Smooth muscle cell of the coronary artery (primary cell): ENCODE measurements at places on chromosomes 1 and 21. TPM values are rescaled to one million over a fixed set of nuclear protein-coding genes. Genes with fewer than 3 reads are reported as not detected.

Gene BRDT
- not detected in 2 replicates for total RNA-seq

Gene RNU1-2
- 2,564 and 3,022 TPM in 2 replicates for total RNA-seq

Gene INAVA
- 0.08 TPM in 1 of 2 replicates, not detected in the other for total RNA-seq

Gene ALPL
- total RNA-seq = 2.9 and 126 TPM in 2 replicates

Gene ATP5IF1
- 199 and 292 TPM in 2 replicates for total RNA-seq

Gene CCDC27
- total RNA-seq = not detected in 2 replicates

Gene ATAD3A
- 20.5 and 40.8 TPM in 2 replicates for total RNA-seq

Gene ACOT7
- 20.0 and 77.3 TPM in 2 replicates for total RNA-seq

Gene TNFRSF8
- total RNA-seq = 0.08 and 0.23 TPM in 2 replicates

Gene HAO2
- total RNA-seq = 2.0 TPM in 1 of 2 replicates, not detected in the other

Gene DAB1
- 0.23 TPM in 1 of 2 replicates, not detected in the other for total RNA-seq

Gene USP48
- total RNA-seq = 24.7 and 41.0 TPM in 2 replicates

Gene TCHH
- total RNA-seq = 0.08 and 0.12 TPM in 2 replicates

Gene TTC39A
- 0.35 and 0.60 TPM in 2 replicates for total RNA-seq

Gene A3GALT2
- total RNA-seq = not detected in 2 replicates

Gene CD244
- total RNA-seq = 0.15 TPM in 1 of 2 replicates, not detected in the other

Gene TIPRL
- 36.7 and 61.2 TPM in 2 replicates for total RNA-seq

Gene BMP8B
- under 0.01 TPM in 1 of 2 replicates, not detected in the other for total RNA-seq

Gene GNAT2
- total RNA-seq = 0.38 TPM in 1 of 2 replicates, not detected in the other

Gene ZBTB8B
- total RNA-seq = 0.23 TPM in 1 of 2 replicates, not detected in the other

Gene CNR2
- total RNA-seq = not detected in 2 replicates

Gene APP
- 539 and 1,335 TPM in 2 replicates for total RNA-seq

Gene ANKRD35
- total RNA-seq = 0.45 and 1.4 TPM in 2 replicates

Gene LCE2A
- total RNA-seq = not detected in 2 replicates
